Caki2 (cell line): ENCODE measurements at places on chromosomes 3 and 15.

GRCh38 chr3:172155897-172156585 lies 116.7 kb downstream of the FNDC3B start:
- no peak for DNase-seq

- DNase-seq, result peak; percentile 59
These were observed 20.3 kb upstream of the CSPG4 start for GRCh38 chr15:75732809-75733451.

- no peak for DNase-seq
These were observed at the start of gene NRROS for GRCh38 chr3:196639483-196640296. Gene NRROS (plus strand): TSS chr3:196639694. CDS start chr3:196654540, 14,846 bp downstream.

- no peak for DNase-seq
These were observed 6.9 kb downstream of the DUOXA2 start for GRCh38 chr15:45121020-45121419.

GRCh38 chr3:69888040-69888942 lies 111.2 kb upstream of the SAMMSON start:
- DNase-seq, result no peak

GRCh38 chr3:185387646-185388045 lies 24.7 kb downstream of the MAP3K13 start:
- DNase-seq, result no peak

DNA sequence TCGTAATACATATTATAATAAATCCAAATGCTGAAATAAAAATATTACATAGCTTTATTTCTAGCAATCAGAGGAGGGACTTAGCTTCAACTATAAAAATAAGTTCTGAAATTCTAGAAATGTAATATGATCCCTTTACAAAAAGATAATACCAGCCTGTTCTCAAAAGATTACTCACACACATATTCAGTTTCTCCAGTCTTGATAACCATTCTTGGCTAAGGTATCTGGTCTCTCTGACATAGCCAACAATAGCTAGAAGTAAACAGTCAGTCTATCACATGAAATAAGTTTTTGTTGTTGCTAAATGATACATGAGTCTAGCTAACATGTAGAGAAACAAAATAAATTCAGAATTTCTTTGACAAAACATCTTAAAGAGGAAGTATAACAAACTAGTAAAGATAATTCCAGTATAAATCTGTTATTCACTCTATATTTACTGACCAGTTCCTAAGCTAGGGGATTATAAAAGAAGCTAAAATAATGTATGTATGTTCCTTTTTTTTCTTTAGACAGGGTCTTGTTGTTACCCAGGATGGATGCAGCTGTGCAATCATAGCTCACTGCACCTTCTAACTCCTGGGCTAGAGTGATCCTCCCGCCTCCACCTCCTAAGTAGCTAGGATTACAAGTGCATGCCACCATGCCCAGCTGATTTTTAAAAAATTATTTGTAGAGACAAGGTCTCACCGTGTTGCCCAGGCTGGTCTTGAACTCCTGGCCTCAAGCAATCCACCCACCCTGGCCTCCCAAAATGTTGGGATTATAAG lies 170.6 kb downstream of the TBL1XR1 start:
- no peak for DNase-seq

DNA sequence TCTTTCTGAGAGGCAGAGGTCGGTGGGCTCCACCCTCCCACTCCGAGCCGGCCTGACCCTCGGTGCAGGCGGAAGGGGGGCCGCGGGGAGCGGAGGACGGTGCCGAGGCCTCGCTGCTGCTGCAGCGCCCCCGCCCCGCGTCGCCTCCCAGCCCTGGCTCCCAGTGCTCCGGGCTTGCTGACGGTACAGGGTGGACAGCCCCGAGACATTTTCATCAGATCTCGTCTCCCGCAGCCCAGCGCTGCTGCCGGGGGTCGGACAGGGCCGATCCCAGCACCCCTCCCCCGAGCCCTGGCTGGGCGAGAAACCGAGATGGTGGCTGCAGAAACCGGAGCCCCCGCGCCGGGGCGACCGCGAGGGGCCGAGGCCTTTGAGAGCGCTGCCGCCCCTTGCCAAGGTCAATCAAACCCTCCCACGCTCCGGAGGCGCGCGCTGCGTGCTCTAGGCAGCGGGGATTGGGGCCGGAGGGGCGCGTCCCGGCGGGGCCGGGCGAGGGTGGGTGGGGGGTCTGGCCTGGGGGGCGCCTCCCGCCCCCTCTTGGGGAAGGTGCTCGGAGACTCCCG lies 42.5 kb downstream of the EPHB3 start:
- no peak for DNase-seq

GRCh38 chr3:37861620-37862041 lies at the start of gene CTDSPL:
Gene CTDSPL (plus strand): TSS chr3:37861880. CDS start chr3:37862200, 320 bp downstream.
- no peak for DNase-seq

- no peak for DNase-seq
These were observed 50.4 kb upstream of the ADCY5 start for GRCh38 chr3:123499322-123499721.

GRCh38 chr3:125043599-125044151 lies 12.1 kb downstream of the HEG1 start:
- DNase-seq, result no peak

- peak; percentile 16 for DNase-seq
These were observed 1.2 kb downstream of the YEATS2 start for GRCh38 chr3:183698756-183699155.

DNA sequence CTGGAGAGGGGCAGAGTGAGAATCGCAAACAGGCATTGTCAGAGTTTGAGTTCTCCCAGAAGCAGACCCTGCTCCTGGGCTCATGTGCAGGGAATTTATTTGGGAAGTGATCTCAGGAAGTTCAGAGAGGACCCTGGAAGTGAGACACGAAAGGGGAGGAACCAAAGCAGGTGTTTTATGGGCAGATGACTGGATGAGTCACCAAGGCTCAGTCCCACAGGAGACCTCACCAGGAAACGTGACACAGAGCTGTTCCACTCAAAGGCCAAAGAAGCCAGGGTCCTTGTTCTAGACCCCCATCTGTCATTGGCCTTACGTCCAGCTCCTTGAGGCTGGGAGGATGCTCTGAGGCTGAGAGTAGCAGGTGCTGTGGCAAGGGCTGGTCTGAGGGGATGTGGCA lies 43.4 kb upstream of the SEC22A start:
- no peak for DNase-seq

- DNase-seq, result no peak
These were observed 60.5 kb upstream of the ACKR4 start for GRCh38 chr3:132536442-132537153.

GRCh38 chr3:25266677-25267076 lies 161.4 kb upstream of the RARB start:
- no peak for DNase-seq

- DNase-seq, result no peak
These were observed 10.7 kb downstream of the CHST14 start for GRCh38 chr15:40481341-40482074.

DNA sequence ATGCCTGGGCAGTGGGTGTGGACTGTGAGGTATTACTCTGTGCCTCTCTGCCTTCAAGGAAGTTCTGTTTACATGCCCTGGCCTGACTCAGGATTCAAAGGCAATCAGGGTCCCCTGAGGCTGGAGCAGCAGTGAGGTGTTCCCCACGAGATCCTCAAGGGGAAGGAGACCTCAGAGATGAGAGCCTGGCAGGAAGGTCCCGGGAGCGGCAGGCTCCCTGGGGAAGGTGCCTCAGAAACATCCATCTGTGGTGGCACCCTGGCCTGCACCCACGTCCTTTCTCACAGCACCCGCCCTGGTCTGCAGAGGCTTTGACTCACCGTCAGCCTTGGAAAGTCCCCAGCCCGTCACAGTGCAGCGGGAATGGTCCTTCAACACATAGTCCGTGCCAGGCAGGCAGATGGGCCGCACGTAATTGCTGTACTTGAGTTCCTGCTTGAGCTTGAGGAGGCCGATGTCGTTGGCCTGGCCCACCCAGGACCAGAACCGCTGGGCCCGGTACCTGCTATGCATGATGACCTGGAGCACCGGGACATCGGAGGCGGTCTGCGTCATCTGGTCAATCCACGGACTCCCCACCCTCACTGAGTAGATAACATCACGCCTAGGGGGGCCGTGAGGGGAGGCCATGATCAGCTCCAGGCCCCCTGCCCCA lies 3.6 kb downstream of the PRSS50 start:
- DNase-seq, result peak; percentile 50

DNA sequence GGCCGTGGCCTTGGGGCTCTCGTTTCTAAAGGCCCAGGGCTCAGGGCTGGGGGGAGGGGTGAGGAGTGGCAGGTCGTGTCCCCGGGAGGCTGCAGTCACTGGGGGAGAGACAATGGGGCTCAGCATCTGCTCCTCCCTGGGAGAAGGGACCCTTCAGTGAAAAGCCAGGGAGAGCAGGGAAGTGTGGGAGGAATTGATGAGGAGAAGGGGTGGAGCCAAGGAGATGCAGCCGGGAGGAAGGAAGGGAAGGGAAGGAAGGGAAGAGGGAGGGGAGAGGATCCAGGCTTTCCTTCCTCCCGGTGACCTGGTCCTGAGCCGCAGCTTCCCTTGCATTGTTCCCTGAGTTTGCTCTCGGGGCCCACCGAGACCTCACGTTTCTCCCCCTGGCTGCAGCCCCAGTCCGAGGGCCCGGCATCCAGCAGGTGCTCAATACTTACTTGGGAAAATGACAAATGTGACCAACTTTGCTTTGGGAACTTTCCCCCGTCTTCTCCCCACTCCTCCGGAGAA lies 1.4 kb upstream of the ZNF710 start:
- no peak for DNase-seq

DNA sequence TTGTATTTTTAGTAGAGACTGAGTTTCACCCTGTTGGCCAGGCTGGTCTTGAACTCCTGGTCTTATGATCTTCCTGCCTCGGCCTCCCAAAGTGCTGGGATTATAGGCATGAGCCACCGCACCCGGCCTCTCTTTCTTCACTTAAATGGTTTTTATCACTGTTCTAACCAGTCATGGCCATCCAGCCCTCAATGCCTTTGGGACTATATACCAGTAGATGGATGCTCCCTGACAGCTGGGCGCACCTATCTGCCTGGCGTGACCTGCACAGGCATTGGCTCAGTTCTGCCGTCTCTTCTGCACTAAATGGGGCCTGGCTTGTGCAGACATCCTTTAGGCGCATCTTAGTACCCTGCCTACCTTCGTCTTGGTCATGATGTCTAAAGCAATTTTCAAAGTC lies 233.4 kb downstream of the ADAMTS17 start:
- DNase-seq, result no peak

DNA sequence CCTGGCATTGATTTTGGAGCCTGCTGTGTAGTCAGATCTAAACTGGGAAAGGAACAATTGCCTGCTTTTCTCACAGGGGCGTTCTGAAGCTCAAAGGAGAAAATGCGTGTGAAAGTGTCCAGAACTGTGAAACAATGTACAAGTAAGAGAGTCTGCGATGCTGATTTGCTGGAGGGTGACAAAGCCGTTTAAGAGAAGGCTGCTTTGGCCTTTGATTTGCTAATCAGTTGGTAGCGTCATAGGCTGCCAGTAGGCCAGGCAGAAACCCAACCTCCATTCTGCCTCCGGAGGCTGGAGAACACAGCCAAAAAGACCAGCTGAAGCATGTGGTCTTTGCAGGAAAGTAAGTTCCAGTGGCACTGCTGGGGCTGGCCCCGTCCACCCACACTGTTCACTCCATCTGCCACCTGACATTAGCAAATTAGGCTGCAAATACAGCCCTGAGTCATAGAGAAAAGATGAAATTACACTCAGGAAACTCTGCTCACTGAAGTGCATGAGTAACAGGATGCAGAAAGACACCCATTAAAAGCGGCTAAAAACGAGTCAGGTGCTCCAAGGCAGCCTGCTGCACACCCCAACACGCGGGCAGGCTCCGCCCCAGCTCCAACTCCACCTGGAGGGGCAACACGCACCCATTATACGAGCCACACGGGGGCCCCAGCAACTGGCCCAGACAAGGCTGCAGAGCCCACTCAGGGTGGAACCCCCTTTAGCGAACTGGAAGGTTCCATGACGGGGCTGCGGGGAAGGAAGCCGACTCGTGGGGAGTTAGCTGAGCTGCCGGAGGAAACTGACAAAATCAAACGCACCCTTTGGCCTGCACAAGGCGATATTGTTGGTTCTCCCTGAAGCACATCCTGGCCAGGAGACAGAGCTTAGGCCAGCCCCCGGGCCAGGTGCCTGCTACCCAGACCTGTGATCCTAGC lies 31.6 kb downstream of the ZDHHC19 start:
- DNase-seq, result no peak

DNA sequence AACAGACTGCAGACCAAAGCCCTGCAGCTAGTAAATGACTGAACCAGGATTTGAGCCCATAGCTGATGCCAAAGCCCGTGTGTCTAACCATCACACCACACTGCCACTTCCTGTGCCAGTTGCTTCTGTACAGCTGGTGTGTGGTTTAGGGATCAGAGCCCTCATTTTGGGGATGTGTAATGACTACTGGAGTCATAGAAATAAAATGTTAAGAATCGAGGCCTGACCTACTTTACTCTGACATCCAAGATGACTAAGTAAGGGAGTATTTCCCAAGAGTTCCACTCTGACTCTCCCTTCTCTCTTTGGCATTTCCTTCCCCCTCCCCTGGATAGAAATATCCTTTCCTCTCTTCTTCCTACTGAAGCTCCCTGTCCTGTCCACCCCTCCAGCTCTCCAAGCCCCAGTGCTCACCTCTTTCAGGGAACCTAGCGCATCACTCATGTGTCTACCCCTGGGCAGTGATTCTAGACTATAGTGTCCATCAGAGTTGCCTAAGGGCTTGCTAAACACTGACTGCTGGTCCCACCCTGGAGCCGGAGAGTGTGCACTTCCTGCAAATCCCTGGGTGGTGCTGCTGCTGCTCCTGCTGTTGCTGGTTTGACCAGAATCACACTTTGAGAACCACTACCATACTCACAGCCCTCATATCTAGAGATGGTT lies 53.8 kb downstream of the MGLL start:
- DNase-seq, result peak; percentile 76

DNA sequence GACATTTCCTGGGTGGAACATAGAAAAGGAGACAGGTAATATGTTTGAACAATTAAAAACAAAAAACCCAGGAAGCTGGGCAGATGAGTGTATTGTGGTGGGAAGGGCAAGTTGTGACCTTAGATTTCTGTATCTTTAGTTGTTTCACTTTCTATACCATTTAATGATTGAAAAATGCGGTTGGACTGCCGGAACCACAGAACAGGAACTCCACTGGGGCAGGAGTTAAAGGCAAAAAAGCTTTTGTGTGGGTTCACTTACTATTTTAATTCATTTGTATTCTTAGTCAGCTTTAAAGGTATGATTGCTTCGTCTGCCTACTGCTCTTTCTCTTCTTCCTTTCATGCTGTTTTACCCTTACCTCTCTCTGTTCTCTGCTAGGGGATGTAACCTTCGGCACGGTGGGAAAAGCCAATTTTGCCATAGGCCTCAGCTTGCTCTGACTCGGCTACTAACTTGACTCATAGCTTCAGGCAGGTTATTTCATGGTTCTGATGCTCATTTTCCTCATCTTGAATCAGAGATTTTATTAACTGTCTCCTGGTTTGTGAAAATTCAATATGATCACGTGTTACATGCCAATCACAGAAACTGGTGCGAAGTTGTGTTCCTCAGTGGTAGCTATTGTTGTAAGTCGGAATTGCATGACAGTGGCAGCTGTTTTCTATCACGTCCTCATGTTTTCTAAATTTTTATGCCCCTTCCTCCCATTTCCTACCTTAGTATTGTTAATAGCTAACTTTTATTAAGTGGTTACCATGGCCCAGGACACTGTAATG lies 1.6 kb upstream of the MCTP2 start:
- DNase-seq, result no peak

DNA sequence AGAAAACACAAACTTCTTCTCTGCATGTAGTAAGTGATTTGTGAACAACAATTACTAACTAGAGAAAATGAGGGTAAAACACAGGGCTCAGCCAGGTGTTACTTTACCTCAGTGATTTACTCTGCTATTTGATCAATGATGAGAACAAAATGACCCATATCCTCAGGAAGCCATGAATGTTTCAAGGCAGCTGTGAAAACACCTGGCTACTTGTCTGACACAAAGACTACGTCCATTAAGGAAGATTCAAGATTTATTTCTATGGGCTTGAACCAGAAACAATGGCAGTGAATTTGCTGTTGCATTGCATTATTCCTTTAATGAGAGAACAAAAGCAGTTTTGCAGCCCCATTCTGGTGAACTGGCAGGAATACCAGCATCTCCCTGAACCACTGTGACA lies 374.6 kb upstream of the ARL6 start:
- DNase-seq, result no peak
